ENCODE measurements at places on chromosomes 5 and 9. TPM values are rescaled to one million over a fixed set of nuclear protein-coding genes. Genes with fewer than 3 reads are reported as not detected.

The SYNPO gene
- 82.8 TPM for total RNA-seq

- DNase-seq, result no peak
These were observed 289.4 kb downstream of the ADAMTS6 start for GRCh38 chr5:65192331-65192730.

The SH3RF2 gene
- total RNA-seq, result 23.1 TPM

- no peak for DNase-seq
These were observed 17.2 kb downstream of the TMEM252 start for GRCh38 chr9:68523367-68523936.

- peak; percentile 51 for DNase-seq
These were observed 9.1 kb upstream of the DNAJC25 start for GRCh38 chr9:111621895-111622480.

GRCh38 chr5:7763621-7764072 is 87.3 kb downstream of the CFAP90 start:
- DNase-seq, result no peak

- peak; percentile 46 for DNase-seq
These were observed 105.4 kb upstream of the FER start for GRCh38 chr5:108642170-108642906.

- DNase-seq, result no peak
These were observed 29.3 kb downstream of the CDHR2 start for GRCh38 chr5:176578391-176578808.

DNA sequence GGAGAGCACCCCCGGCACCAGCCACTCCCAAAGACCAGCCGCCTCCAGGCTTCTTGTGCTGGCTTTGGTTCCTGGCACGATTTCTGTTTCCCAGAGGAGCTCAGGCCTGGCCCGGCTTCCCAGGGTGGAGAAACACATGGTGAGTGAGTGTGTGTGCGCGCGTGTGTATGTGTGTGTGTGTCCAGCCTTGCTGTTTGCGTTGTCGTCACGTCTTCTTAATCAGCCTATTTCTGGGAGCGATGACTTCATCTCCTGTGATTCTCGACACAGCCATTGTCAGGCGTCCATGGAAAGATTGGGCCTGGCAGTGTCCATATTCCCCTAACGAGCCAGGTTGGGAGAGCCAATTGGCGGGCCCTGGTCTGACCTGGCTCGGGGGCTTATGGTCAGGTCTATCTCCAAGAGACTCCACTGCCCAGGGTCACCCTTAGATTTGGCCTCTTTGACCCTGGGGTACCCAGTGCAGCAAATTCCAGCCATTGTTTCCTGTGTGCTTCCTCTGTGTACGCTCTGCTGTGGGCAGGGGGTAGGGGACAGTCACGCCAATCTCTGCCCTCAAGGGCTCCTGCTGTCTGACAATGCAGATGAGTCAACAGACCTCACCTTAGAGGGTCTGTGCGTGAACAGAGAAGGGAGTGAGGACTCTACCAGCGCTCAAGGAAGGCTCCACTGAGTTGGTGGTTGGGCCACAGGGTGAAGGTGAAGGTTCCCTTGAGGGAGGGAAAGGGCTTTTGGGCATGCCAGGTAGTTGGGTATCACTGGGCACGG is 73.8 kb downstream of the DAB2IP start:
- DNase-seq, result no peak

DNA sequence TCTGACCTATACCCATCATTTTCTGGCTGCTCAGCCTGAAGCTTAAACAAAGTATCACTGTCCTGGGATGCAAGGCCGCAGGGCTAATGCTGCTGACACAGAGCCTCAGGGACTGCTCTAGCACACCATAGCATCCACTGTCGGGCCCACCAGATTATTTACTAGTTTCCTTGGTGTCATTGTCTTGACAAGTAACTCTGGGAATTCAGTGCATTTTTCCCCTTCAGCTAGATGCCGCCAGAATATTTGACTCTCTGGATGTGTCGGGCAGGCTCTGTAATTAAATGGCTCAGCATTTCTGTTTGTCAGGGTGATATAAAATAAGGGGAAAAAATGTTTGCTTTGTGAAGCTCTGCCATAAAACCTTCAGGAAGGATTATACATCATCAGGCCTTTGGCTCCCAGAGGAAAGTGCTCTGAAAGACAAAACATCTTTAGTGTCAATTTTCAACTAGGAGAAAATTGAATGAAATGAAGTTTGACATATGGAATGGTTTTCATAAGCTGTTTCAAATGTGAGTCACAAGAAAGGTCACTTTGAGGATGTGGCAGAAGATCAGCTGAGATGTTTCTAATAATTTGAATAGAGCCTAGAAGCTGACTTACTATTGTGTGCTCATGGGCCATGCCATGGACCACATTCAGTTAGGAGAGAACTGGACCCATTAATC is 350.1 kb downstream of the TMEM232 start:
- no peak for DNase-seq

- no peak for DNase-seq
These were observed 471.1 kb upstream of the WWC1 start for GRCh38 chr5:167820101-167820990.

- DNase-seq, result no peak
These were observed 51.7 kb upstream of the MYO10 start for GRCh38 chr5:16987776-16988175.

The FOXD4L5 gene
- total RNA-seq, result 0.08 TPM

DNA sequence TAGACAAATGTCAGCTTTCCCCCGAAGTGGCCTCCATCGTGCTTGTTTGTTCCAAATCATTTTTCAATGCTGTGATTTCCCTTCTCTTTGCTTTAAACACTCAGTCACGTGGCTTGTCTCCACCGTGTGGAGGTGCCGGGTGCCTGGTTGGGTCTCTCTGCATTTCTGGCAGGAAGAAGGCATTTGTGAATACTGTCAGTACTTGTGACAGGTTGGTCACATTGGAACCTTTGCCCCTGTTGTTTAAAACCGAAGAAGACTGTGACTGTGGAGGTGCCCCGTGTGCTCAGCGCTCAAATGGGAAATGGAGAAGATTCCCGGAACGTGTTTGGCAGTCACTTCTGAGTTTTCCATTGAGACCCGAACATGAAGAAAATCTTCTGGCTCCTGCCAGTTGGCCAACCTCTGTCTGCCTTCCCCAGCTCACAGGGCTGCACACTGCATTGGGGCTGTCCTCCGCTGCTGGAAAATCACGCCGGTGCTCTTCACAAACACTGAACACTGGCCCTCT is 74.6 kb downstream of the LMNB1 start:
- no peak for DNase-seq

DNA sequence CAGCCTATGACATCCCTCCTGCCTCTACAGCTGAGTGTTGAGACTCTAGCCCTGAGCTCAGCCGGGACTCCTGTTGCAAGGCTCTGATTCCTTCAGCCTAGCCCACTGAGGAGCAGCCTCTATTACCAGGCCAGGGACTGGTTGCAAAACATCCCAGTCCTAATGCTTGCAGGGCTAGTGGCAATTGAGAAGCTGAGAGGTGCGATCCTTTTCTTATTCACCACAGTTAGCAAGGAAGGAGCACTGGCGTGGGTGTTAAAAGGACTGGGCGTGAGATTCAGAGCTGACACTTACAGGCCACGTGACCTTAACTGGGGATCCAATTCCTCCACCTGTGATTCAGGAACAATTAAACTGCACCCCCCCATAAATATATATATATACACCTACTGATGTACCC is 58.8 kb downstream of the GARNL3 start:
- DNase-seq, result no peak

GRCh38 chr5:23332650-23333251 is 174.7 kb upstream of the PRDM9 start:
- no peak for DNase-seq

GRCh38 chr9:25537808-25538207 is 140.4 kb downstream of the TUSC1 start:
- DNase-seq, result no peak

All from Panc1 (cell line).